ENCODE measurements at places on chromosomes 12 and 14.

- DNase-seq = no peak
These were observed 82.7 kb downstream of the GRIP1 start for GRCh38 chr12:66596199-66596598.

DNA sequence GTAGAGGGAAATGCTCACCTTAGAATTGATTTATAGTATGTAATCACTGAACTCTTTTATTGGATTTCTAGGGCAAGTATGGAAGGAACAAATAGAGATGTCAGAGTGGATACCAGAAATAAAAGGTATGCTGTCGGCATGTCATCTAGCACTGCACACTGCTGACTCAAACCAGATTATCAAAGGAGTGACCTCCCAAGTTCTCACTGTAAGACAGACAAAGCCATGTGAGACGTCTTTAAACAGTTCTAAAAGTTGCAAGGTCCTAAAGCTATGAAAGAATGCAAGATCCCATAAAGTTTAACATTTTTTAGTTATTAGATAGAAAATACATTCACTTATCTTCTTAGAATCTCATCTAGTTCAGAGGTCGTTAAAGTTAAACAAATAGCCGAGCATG, 70.0 kb upstream of the CPM start:
- DNase-seq = no peak

- no peak for DNase-seq
These were observed 598.8 kb downstream of the C12orf50 start for GRCh38 chr12:87430444-87430843.

DNA sequence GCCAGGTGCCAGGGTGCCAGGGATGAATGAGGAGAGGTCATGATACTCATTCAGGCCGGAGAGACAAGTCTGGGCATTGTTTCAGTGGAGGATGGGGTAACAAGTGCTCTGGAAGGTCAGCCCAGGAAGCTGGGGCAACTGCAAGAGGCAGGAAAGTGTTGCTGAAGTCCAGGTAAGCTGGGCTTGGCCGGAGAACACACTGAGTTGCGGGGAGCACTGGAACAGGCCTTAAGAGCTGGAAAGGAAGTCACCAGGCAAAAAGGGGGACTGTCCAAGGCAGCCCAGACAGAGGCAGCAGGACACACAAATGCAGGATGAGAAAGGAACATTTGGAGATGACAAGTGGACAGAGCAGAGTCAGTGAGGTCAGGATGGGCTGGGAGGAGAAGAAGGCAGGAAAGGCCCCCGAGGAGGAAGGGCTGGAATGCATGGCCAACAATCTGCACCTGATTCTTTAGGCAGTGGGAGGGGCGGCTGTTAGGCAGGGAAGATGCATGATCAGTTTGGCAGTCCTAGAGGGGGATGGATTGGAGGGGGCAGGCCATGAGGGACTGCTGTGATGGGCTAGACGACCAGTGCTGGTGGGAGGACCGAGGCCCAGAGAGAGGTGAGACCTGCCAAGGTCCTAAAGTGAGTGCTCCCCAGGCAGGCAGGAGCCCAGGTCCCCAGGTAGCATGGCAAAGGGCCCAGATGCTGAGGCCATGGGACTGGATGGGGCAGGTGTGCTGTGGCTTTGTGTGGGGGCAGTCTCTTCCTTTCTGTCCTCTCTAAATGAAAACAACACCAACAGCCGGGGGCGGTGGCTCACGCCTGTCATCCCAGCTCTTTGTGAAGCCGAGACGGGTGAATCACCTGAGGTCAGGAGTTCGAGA, 17.2 kb upstream of the HHIPL1 start:
- no peak for DNase-seq

- no peak for DNase-seq
These were observed 113.1 kb upstream of the MYL2 start for GRCh38 chr12:111033281-111034082.

DNA sequence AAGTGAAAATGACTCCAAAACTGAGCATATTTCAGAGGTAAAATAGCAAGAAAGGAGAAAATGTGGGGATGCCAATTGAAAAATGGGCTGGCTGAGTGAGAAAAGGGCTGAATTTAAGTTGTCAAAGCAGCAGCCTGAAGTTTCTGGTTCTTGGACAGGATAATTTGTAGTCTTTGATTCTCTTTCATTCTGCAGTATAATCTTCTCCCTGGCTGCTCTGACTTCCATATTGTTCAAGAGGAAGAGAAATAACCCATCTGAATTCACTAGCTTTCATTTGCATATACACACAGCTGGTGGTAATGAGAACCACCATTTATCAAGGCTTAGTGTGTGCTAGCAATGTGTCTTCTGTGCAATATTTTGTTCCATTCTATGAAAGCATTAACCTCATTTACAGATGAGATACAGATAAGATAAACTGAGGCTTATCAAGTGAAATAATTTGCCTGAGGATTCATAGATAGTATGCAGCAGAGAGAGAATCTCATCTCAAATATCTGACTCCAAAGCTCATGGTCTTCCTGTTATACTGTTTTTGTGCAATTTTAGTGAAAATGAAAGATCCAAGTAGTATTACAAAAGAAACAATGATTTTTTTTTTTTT, 184.2 kb downstream of the TMTC2 start:
- DNase-seq = no peak

GRCh38 chr12:114746297-114747011, 62.5 kb upstream of the TBX3 start:
- no peak for DNase-seq

GRCh38 chr12:46380022-46380796, 7.6 kb upstream of the SLC38A2 start:
- DNase-seq = no peak

- no peak for DNase-seq
These were observed 90.2 kb downstream of the FUT8 start for GRCh38 chr14:65502676-65503124.

DNA sequence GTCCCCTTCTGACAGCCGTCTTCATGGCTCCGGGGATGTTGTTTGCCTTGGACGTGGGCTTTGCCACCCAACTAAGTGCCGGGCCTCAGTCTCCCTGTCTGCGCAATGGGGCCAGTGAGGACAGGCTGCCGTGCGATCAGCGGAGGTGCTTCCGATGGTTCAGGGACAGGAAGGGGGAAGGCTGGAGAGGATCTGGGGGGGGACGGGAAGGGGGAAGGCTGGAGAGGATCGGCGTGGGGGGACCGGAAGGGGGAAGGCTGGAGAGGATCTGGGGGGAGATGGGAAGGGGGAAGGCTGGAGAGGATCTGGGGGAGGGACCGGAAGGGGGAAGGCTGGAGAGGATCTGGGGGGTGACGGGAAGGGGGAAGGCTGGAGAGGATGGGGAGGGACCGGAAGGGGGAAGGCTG, 3.4 kb downstream of the MMP17 start:
- no peak for DNase-seq

DNA sequence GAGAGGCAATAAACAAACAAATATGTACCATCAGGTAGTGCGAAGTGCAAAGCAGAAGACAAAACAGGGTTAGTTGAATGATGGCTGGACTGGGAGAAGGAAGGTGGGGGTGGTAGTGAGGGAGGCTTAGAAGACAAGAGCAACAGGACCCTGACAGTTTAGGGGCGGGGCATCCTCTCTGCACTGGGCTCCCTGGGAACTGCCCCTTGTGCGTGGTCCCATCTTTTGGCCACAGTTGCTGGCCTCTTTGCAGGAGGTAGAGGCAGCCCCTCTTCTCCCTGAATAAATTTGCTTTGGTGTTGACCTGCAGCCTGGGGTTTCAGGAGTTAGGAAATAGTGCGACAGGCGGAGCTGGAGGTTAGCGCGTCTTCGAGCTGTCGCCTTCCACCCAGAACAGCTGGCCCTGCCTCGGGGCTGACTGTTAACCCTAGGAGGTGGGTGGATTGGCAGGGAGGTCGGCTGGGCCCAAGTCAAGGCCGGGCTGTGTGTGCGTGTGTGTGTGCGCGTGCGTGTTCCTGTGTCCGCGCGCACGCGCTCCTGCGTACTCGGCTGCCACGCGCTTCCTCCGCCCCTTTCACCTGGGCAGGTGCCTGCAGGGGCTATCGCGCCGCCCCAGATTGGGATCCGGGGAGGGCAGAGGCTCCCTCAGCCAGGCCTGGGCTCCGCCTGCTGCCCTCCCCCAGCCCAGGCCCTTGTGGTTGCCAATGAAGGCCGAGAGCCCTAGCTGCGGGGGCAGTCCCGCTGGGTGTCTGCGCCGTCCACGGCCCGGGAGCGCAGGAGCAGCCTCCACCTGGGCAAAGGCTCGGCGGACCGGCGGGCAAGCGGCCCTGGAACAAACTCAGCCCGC, 180.8 kb downstream of the ADCK1 start:
- no peak for DNase-seq

GRCh38 chr12:28776913-28777422, 372.1 kb upstream of the FAR2 start:
- no peak for DNase-seq

GRCh38 chr12:55679691-55680090, 28.0 kb downstream of the ITGA7 start:
- no peak for DNase-seq

DNA sequence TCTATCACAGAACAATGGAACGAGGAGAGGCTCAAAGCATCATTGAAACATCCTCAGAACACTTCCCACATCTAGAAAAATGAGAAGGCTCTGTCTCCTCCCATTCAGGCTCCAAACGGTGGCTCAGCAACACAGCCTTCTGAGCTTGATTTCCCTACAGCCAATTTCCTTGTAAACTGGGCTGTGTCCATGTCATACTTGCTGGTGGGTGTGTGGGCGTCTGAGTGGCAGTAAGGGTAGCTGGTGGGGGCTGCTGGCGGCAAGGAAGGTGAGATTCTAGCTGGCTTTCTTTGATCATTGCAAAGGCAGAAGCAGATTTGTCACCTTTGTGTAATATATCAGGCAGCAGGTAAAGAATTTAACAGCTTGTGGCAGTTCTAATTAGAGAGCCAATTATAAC, 163.7 kb downstream of the CALM1 start:
- no peak for DNase-seq

DNA sequence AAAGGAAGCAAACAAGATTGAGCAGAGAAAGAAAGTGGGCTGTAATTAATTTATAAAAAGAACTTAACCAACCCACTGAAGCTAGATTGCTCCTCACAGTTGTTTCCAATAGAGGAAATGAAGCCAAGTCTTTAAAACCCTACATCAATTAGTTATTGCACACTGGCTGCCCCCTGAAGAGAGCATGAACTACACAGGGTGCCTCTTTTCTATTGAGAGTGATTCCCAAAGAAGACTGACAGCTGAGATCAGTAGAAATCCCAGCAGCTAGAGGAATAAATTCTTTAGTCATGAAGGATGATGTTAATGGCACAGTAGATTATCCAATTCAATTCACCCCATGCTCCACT, 8.6 kb upstream of the USP15 start:
- no peak for DNase-seq

DNA sequence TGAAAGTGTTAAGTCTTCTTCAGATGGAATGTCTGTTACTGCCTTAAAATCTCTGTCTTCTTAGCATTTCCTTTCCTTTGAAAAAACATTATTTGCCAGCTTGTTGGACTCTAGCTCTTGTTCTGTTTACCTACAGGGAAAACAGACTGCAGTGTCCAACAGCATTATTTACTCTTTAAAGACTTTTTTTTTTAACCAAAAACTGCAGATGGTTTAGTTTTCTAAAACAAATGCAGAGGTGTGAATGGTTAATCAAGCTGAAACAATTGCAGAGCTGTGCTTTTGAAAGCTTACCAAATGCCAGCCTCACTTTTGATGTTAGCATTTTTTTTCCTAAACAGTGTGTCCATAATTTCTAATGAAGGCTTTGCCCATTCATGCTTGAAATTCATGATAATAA, 323.3 kb downstream of the TMEM117 start:
- DNase-seq = no peak

DNA sequence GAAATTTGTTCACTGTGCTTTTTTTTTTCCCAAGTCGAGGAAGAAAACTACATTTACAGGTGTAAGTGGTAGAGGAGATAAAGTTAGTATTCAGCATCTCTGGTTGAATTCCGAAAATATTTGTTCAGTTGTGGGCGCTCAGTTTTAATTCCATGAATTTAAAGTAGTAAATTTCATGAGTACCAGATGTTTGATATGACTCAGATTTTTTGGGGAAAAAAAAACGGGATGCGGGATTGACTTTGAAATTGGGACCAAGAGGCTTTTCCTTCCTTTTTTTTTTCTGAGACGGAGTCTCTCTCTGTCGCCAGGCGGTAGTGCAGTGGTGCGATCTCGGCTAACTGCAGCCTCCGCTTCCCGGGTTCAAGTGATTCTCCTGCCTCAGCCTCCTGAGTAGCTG, 1.6 kb downstream of the TULP3 start:
- no peak for DNase-seq

GRCh38 chr12:73112035-73112816, 840.1 kb downstream of the TRHDE start:
- no peak for DNase-seq

GRCh38 chr12:67650388-67651131, 2.0 kb downstream of the DYRK2 start:
- DNase-seq = no peak

GRCh38 chr12:49301760-49302159, 6.8 kb downstream of the PRPH start:
- DNase-seq = no peak

DNA sequence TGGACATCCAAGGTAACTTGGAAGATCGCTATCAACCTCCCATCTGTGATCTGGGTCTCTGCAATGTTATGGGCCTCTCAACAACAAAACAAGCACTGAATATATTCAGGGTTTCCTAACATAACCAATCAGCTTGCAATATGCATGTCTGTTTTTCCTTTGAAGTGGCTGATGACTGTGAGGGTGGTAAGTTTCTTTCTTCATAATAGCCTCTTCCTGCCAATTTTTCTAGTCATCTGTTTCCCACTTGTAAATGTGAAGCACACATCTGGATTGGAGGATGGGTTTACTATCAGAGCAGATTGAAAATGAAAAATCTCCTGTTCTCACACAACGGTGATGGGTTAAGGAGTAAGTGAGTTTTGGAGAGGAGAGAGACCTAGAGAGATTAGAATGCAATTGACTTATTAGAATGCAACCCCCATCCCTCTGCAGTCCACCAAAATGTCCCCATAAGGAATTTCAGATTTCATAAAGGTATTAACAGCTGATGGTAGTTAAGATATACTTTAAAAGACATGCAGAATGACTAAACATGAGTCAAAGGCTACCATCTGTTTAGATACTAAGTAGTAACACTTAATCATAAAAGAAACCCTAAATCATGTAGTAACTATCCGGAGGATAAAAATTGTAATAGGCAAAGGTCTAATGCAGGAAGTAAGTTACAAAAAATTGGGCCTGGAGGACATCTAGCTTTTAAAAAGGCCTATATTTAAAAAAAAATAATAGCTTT, 58.4 kb upstream of the SAV1 start:
- DNase-seq = no peak

- DNase-seq = no peak
These were observed 164.5 kb downstream of the SLC38A4 start for GRCh38 chr12:46661110-46661845.

DNA sequence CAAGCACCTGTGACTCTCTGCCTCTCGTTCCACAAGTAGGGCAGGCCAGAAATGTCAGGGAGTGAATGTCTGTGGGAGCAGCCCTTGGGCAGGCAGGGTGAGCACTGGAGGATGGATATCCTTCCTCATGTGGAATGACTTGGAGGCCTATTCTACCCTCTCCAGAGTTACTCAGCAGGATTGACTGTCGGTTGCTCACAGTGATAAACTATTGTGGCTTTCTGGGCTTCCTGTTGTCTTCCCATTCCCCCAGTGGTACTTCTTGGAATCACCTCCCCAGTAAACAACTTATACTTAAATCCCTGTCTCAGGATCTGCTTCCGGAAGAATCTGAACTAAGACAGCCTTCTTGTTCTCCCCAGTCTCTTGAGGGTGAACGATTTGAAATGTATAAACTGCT, 79.6 kb upstream of the MANSC4 start:
- DNase-seq = no peak

- no peak for DNase-seq
These were observed 64.1 kb downstream of the SYNE3 start for GRCh38 chr14:95452176-95452892.

All from activated T-helper 1 cell treated with anti-CD3 and anti-CD28 coated beads, Interleukin-2, amount 50 U/mL, for 16 hours (primary cell).